Activated CD4-positive, alpha-beta memory T cell treated with anti-CD3 and anti-CD28 coated beads, Interleukin-2, amount 10 ng/mL, durations not matched to agents 7 days and 5 days (primary cell): ENCODE measurements at places on chromosomes 11 and 22. TPM values are rescaled to one million over a fixed set of nuclear protein-coding genes. Genes with fewer than 3 reads are reported as not detected.
A peak's percentile ranks its signal among the peaks of the same experiment; 100 is the strongest.

DNA sequence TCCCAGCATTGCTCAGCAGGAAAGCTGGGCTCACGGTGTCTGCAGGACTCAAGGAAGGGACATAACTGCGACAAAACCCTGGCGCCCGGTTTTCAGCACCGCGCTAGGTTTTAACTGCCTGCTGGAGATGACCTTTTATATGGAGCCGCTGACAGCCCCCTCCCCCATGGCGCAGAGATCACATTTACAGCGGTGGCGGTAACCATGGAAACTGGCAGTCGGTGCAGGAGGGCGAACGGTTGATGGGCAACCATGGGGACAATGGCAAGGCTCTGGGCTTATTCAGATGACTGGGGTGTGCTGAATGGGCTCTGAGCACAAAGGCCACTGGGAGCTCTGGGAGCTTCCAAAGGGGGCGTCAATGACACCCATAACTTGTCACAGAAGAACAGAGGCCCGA, 37.2 kb downstream of the CELSR1 start:
- no peak for DNase-seq

DNA sequence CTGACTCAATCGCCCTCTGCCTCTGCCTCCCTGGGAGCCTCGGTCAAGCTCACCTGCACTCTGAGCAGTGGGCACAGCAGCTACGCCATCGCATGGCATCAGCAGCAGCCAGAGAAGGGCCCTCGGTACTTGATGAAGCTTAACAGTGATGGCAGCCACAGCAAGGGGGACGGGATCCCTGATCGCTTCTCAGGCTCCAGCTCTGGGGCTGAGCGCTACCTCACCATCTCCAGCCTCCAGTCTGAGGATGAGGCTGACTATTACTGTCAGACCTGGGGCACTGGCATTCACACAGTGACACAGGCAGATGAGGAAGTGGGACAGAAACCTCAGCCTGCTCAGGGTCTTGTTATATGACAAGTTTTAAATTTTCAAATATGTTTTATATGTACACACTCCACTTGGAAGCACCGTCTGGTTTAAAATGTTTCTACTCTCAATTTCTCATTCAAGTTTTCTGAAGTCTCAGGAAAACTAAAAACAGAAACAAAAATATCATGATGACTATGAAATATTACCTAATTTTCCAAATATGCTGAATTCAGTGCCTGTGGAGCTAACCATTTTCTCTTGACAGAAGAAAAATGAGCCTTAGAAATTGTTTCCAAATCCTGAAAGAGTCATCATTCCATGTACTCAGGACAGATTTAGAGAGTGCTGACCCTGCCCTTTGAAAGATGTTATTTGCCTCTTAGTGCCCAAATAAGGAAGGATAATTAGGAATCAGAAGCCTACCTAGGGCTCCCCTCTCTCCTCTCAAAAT, 48.8 kb upstream of the TOP3B start:
- no peak for DNase-seq

GRCh38 chr22:17639247-17639741, 737 bp downstream of the BCL2L13 start:
- peak; percentile 30 for DNase-seq

- no peak for DNase-seq
Measured at GRCh38 chr11:124577716-124578427, 8.1 kb downstream of the OR8A1 start.

GRCh38 chr11:10076458-10077141, 217.4 kb downstream of the SBF2 start:
- peak; percentile 39 for DNase-seq

DNA sequence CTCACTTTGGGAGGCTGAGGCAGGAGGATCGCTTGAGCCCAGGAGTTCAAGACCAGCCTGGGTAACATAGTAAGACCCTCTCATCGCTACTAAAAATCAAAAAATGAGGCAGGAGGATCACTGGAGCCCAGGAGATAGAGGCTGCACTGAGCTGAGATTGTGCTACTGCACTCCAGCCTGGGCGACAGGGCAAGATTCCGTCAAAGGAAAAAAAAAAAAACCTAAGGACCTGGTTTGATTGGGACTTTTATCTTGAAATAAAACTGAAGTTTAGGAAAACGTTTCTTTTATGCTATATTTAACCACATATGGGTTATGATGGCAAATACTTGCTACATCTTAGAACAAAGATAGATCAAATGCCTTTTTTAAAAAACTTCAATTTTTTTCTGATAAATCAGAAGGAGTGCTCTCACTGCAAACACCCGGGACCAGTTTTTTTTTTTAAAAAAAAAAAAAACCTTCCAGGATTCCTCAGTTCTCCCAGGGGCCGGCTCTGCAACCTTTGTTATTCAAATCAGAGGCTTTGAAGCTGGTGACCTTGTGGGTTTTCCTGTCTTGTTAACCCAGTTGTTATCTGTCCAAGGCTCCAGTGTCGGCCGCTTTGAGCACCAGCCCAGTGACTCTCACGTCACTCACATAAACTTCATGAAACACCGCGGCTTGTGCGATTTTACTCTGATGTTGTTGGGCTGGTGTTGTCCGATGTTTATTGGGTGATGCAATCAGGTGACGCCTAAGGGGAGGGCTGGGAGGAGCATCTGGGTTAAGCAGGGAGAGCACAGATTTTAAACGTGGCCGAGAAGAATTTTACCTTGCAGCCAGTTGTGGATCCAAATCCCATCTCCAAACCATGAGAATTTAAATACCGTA, 24.7 kb upstream of the SLC22A12 start:
- peak; percentile 66 for DNase-seq

- no peak for DNase-seq
Measured at GRCh38 chr11:132064987-132065620, 694.7 kb downstream of the NTM start.

DNA sequence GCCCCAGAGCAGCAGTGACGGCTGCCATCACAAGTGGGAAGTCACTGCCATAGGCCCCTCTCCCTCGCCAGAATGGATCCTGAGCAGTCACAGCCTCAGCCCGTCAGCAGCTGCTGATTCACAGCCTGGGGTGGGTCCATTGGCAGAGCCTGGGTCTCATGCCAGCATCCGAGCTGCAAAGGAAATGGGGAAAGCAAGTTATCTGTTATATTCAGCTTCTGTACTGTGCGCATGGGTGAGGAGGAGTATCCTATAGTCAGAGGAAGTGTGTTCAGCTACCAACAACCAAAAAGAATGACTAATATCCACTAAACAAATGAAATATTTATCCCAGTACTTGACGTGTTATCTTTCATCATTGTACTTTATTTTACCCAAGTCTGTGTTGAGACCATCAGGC, 119.7 kb downstream of the RCN1 start:
- no peak for DNase-seq

- no peak for DNase-seq
Measured at GRCh38 chr11:19644316-19644715, 68.3 kb upstream of the NAV2 start.

- DNase-seq = no peak
Measured at GRCh38 chr11:11332141-11332710, 20.8 kb downstream of the CSNK2A3 start.

- no peak for DNase-seq
Measured at GRCh38 chr22:38148245-38148644, 33.4 kb downstream of the PLA2G6 start.

Gene MB
- not detected for total RNA-seq

Gene MGAT3
- 0.55 TPM for total RNA-seq

Gene NXPE1
- not detected for total RNA-seq

Gene MRPL21
- total RNA-seq = 47.6 TPM

Gene TRIM29
- total RNA-seq = not detected

Gene CCDC89
- total RNA-seq = 1.7 TPM

Gene C11orf42
- total RNA-seq = not detected

Gene MS4A3
- total RNA-seq = not detected

Gene SYCE3
- 0.71 TPM for total RNA-seq

Gene ADAMTS8
- total RNA-seq = not detected

Gene DEUP1
- total RNA-seq = not detected

Gene PDE2A
- 0.93 TPM for total RNA-seq

Gene SSTR3
- 3.9 TPM for total RNA-seq
